ENCODE measurements at places on chromosomes 2 and 18. TPM values are rescaled to one million over a fixed set of nuclear protein-coding genes. Genes with fewer than 3 reads are reported as not detected.

Gene ANKRD29
- total RNA-seq, result not detected

Gene CCDC93
- total RNA-seq, result 24.9 TPM

Gene MRO
- total RNA-seq, result not detected

Gene SIX2
- not detected for total RNA-seq

Gene SERPINB3
- total RNA-seq, result not detected

DNA sequence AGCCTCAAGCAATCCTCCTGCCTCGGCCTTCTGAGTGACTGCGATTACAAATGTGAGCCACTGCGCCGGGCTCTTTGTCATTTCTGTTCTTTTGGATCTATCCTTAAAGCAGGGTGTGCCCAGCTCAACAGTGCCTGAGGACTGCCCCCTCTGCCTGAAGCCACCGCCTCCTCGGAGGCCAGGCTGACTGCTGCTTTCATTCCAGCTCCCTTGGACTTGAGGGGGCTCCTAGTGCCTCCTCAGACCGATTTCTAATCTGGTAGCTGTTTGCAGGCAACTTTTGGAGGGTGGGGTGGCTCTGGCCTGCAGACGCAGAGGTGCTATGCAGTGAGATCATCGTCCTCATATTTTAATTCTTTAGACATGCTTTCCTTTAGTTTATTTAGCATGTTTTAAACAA lies 35.9 kb upstream of the KLF11 start:
- H3K27ac ChIP-seq, result no peak overlapping the region
- H3K4me1 ChIP-seq, result no peaks in the 10 kb centered on the region
- H3K36me3 ChIP-seq, result no peaks in the 10 kb centered on the region

- H3K36me3 ChIP-seq, result no peaks in the 10 kb centered on the region
- no peaks in the 10 kb centered on the region for H3K27me3 ChIP-seq
- no peak overlapping the region for H3K4me3 ChIP-seq
- no peak for DNase-seq
- no peak overlapping the region for H3K27ac ChIP-seq
Measured at GRCh38 chr2:98509542-98510321, 65.1 kb downstream of the INPP4A start.

DNA sequence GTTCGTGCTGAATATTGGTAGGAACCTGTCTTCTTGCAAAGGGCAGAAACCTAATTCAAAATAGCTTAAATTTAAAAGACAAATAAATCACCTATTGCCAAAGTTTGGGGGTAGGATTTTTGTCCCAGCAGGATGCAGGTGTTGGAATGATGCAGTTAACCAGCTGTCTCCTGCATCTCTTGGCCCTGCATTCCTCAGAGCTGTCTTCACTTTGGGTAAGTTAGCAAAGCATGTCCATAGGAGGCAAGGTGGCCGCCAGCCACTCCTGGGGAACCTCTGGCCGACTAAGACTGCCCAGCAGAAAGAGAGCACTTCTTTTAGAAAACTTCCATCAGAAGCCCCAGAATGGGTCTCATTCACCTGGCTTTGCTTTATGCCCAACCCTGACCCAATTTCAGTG lies 20.5 kb upstream of the NYAP2 start:
- DNase-seq, result no peak
- H3K27ac ChIP-seq, result no peak overlapping the region
- H3K4me3 ChIP-seq, result no peak overlapping the region
- H3K36me3 ChIP-seq, result no peaks in the 10 kb centered on the region
- no peaks in the 10 kb centered on the region for H3K4me1 ChIP-seq

GRCh38 chr2:233964581-233964980 lies 47.4 kb downstream of the TRPM8 start:
- H3K27me3 ChIP-seq, result no peaks in the 10 kb centered on the region
- DNase-seq, result no peak
- H3K36me3 ChIP-seq, result no peaks in the 10 kb centered on the region
- H3K27ac ChIP-seq, result no peak overlapping the region
- no peak overlapping the region for H3K4me3 ChIP-seq

DNA sequence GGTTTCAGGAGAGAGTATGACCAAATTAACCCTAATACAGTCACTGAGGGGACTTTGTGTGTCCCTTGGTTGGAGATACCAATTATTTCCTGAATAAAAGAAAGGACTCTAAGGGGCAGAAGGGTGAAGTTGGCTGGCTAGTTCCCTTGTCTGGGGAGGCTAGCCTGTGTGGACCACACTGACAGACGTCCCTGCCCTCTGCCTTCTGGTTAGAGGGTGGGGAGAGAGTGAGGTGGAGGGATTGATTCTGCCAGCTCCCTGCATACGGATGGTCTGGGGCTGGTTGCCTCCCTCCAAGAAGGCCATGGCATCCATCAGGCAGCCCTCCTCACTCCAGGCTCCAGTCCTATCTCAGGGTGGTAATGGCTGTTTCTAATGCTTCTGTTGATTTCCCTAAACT lies 37.4 kb upstream of the AFF3 start:
- H3K4me3 ChIP-seq, result no peak overlapping the region
- H3K4me1 ChIP-seq, result no peaks in the 10 kb centered on the region
- no peak for DNase-seq
- H3K27me3 ChIP-seq, result peaks cover 2% of the 10 kb centered on the region
- H3K36me3 ChIP-seq, result no peaks in the 10 kb centered on the region
- no peak overlapping the region for H3K27ac ChIP-seq

- no peak overlapping the region for H3K27ac ChIP-seq
- H3K27me3 ChIP-seq, result no peaks in the 10 kb centered on the region
- peaks cover 3% of the 10 kb centered on the region for H3K4me1 ChIP-seq
- no peak for DNase-seq
- peaks cover 92% of the 10 kb centered on the region for H3K36me3 ChIP-seq
Measured at GRCh38 chr2:233847248-233847898, 7.0 kb downstream of the HJURP start.

- no peaks in the 10 kb centered on the region for H3K4me1 ChIP-seq
- H3K36me3 ChIP-seq, result no peaks in the 10 kb centered on the region
- H3K4me3 ChIP-seq, result no peak overlapping the region
- H3K27me3 ChIP-seq, result no peaks in the 10 kb centered on the region
Measured at GRCh38 chr2:190827720-190828119, 52.9 kb upstream of the GLS start.

- no peak overlapping the region for H3K4me3 ChIP-seq
- no peaks in the 10 kb centered on the region for H3K4me1 ChIP-seq
- no peaks in the 10 kb centered on the region for H3K36me3 ChIP-seq
- H3K27me3 ChIP-seq, result peaks cover 2% of the 10 kb centered on the region
Measured at GRCh38 chr2:31334311-31335026, 80.1 kb downstream of the XDH start.

DNA sequence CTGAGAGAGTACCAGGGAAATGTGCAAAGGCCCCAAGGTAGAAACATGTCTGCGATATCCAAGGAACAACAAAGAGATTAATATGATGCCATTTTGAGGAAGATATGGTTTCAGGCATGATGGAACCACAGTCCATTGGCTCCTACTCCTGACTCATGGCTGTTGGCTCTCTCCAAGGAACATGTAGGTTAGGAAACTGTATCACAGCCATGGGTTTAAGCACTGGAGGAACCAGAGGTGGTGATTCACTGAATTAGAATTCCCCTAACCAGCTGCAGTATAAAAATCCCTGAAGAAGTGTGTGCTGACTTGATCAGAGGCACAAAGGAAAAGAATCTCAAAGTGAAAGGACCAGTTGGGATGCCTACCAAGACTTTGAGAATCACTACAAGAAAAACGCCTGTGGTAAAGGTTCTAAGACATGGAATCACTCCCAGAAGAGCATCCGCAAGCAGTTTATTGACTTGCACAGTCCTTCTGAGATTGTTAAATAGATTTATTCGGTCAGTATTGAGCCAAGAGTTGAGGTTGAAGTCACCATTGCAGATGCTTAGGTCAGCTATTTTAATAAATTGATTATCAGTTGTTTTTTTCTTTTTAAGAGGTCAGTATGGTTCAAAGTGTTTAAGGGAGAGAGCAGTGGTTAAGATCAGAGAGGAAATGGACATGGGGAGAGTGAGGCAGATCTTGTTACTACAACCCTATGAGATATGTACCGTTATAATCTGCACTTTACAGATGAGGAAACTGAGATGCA lies 110.7 kb upstream of the OTX1 start:
- no peak for DNase-seq
- no peaks in the 10 kb centered on the region for H3K4me1 ChIP-seq
- no peak overlapping the region for H3K4me3 ChIP-seq
- no peak overlapping the region for H3K27ac ChIP-seq
- peaks cover 3% of the 10 kb centered on the region for H3K36me3 ChIP-seq

- H3K4me3 ChIP-seq, result no peak overlapping the region
- H3K36me3 ChIP-seq, result no peaks in the 10 kb centered on the region
- no peak overlapping the region for H3K27ac ChIP-seq
Measured at GRCh38 chr2:768451-768850, 91.2 kb upstream of the TMEM18 start.

DNA sequence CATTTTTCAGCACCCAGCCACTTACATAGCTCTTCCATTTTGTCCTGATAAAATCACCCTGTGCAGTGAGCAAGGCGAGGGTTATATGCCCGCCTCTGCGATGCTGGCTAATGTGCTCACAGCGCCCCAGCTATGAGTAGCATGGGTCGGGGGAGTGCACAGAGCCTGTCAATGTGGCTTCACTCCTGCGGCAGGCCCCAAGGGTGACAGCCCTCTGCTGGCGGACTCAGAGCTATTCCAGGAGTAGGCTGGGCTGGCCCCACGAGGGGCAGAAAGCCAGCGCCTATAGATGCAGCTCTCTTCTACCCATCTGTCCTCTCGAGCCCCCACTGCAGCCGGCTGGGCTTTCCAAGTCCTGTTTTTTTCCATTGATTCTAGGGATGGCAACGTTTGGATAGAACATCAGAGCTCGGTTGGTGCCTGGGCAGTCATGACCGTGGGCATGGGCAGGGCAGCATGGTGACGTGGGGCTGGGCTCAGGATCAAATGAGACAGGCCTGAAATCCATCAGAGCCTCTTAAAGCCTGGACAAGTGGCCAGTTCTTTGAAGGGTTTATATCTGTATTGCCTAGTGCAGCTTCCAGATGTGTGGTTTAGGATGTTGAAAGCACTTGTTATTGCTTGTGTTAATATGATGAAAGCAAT lies 134.7 kb downstream of the MCFD2 start:
- no peak overlapping the region for H3K4me3 ChIP-seq
- no peak for DNase-seq
- peaks cover 7% of the 10 kb centered on the region for H3K27me3 ChIP-seq
- H3K27ac ChIP-seq, result no peak overlapping the region
- peaks cover 1% of the 10 kb centered on the region for H3K4me1 ChIP-seq

DNA sequence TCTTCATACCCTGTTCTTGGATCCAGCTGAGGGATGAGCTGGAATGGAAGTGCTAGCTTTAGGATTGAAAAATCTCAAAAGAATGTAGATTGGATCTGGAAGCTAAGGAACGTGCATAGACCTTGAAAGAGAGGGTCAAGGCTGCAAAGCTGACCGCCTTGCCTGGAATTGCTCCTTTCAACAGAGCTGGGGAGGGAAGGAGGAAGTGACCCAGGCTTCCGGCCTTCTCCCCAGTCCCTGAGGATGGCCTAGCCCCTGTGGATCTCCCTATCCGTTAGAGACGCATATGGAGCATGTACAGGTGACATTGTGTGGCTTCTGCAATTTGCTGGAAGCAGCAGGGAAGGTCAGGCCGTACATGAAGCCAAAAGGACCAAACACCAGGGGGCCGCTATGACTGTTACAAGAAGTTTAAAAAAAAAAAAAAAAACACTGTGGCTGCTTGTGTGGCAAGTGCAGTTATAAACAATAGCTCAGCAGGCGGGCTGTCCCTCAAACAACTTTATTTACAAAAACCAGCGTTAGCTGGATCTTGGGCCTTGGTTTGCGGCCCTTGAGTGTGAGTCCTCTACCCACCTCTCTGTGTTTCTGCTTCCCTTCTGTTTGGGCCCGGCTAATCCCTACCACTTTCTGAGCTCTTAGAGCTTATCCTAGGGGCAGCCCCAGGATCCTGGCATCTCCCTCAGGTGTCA lies 227.6 kb downstream of the SEPTIN10 start:
- H3K4me1 ChIP-seq, result no peaks in the 10 kb centered on the region
- H3K27ac ChIP-seq, result no peak overlapping the region
- no peak for DNase-seq
- H3K36me3 ChIP-seq, result no peaks in the 10 kb centered on the region
- no peak overlapping the region for H3K4me3 ChIP-seq

GRCh38 chr2:11326677-11327211 lies 17.7 kb downstream of the ROCK2 start:
- no peaks in the 10 kb centered on the region for H3K36me3 ChIP-seq
- DNase-seq, result no peak
- no peaks in the 10 kb centered on the region for H3K27me3 ChIP-seq
- no peak overlapping the region for H3K27ac ChIP-seq
- H3K4me3 ChIP-seq, result no peak overlapping the region

GRCh38 chr2:200127848-200128247 lies 172.5 kb downstream of the MAIP1 start:
- no peak overlapping the region for H3K27ac ChIP-seq
- no peaks in the 10 kb centered on the region for H3K36me3 ChIP-seq
- H3K27me3 ChIP-seq, result no peaks in the 10 kb centered on the region
- no peak for DNase-seq
- H3K4me1 ChIP-seq, result no peaks in the 10 kb centered on the region
- no peak overlapping the region for H3K4me3 ChIP-seq

DNA sequence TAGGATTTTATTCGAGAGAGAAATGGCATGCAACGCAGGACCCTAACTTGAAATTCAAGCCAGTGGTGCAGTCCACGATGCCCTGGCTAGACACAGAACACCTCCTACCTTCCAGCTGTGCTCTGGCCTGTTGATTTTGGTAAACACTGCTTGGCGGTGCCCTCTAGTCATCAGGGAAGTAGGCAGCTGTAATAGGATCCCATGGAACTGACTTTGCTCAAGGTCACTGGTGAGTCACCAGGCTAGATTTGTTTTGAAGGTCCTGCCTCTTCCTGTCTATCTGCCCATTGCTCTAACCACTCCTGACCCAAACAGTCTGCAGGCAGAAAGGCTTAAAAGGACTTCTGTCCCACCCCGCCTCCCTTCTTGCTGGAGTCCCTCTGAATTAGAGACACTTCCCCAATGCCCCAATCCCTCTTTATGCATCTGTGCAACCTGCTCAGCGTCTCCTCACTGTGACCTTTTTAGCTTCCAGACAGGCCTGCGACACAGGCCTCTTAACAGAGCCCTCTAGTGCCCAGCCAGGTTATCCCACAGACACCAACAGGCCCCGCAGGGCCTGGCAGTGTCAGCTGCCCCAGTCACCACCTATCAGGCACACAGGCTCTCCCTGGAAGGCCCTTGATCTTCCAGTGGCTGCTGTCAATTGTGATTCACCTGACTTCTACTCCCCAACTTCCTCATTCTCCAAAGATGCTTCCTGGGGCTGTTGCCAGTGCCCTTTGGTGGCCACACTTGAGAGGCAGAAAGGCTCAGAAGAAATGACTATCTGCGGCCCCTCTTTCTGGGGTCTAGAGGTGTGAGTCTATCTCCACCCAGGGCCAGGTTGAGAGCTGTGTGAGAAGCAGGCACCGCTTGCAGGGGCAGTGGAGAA lies 5.2 kb downstream of the TMEM127 start:
- no peak overlapping the region for H3K4me3 ChIP-seq
- peaks cover 67% of the 10 kb centered on the region for H3K4me1 ChIP-seq
- peak overlapping the region; percentile 49 for H3K27ac ChIP-seq
- H3K36me3 ChIP-seq, result peaks cover 13% of the 10 kb centered on the region
- peak; percentile 61 for DNase-seq
- no peaks in the 10 kb centered on the region for H3K27me3 ChIP-seq
